ENCODE measurements at places on chromosomes 2 and 18.

DNA sequence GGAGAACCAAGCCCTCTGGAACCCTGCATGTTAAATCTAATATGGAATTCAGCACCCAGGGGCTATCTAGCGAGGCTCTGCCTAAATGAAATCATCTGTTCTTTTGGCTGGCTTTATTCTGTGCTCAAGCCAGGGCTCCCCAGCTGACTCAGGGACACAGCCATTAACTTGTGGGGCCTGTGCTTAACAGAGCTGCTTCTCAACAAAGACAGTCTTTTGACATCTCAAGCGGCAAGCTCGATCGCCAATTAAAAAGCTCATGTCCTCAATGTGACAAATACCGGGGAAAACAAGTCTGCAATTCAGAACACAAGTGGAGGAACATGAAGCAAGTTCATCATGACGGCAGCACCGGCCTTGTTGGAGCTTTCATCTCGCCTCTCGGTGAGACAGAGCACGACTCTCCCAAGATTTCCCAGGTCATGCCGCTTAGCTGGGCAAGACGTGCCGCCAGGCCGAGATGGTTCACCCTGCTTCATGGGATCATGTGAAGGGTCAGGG is 64.9 kb downstream of the KLHL29 start:
- DNase-seq: no peak

DNA sequence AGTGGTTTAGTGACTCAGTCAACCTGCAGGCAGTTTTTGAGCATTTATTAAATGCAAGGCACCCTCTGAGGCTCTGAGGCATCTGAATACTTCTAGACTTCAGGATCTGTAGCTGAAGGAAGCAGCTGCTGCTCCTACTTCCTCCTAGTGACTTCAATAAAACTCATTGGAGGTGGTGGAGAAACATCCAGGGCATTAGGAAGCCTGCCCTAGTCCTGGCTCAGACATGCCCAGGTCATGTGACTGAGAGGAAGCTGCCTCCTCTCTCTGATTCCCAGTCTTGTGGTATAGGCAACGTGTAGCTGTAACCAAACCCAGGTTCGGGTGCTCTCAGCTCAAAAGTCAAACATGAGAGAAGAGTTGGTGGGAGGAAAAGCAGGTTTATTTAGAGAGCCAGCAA is 287.2 kb upstream of the GYPC start:
- DNase-seq: no peak

- no peak for DNase-seq
Observed at GRCh38 chr2:3468296-3468988, 50.9 kb downstream of the ADI1 start.

DNA sequence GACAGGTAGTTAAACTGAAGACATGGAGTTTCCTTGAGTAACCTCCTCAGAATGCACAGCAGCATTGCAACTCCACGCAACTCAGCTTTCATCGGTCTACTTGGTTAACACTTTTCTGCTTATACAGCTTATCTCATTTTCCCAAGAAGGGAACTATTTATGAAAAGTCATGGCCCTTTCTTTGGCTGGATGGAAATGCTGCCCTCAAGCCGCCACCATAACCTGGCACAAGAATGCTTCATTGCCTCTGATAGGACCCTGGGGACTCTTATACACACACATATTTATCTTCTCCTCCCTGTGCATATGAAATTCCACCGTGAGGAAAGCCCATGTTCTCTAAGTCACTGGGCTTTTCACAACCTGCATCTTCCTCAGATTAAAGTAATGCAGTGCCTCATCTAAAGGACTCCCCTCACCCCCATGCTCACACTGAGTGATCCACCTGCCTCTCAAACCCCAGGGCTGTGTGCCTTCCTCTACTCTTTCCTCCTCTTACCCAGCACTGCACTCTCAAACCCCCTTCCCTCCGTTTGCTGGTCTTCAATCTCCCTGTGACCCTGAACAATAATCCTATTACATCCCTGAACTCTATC is 192.0 kb upstream of the HNRNPA3 start:
- DNase-seq: no peak

GRCh38 chr18:22453315-22453714 is 35.6 kb upstream of the CTAGE1 start:
- no peak for DNase-seq

- DNase-seq: no peak
Observed at GRCh38 chr18:56563568-56563967, 74.8 kb downstream of the TXNL1 start.

DNA sequence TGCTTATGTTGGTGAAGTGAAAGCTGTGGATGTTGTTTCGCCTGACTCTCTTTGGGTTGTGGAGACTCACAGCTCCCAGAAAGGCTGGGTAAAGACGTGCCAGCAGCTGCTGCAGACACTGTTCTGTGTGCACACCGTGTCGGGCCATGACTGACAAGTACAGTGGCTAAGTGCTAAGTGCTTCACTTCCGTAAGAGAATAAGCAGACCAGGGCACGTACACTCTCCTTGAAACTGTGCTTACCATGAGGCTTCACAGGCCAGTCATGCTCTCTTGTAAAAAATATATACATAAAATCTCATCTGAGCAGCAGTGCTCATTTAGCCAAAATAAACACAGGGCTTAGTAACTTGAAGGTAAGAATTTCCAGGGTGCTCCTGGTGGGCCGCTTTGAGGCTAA is 86.0 kb downstream of the NRP2 start:
- no peak for DNase-seq

DNA sequence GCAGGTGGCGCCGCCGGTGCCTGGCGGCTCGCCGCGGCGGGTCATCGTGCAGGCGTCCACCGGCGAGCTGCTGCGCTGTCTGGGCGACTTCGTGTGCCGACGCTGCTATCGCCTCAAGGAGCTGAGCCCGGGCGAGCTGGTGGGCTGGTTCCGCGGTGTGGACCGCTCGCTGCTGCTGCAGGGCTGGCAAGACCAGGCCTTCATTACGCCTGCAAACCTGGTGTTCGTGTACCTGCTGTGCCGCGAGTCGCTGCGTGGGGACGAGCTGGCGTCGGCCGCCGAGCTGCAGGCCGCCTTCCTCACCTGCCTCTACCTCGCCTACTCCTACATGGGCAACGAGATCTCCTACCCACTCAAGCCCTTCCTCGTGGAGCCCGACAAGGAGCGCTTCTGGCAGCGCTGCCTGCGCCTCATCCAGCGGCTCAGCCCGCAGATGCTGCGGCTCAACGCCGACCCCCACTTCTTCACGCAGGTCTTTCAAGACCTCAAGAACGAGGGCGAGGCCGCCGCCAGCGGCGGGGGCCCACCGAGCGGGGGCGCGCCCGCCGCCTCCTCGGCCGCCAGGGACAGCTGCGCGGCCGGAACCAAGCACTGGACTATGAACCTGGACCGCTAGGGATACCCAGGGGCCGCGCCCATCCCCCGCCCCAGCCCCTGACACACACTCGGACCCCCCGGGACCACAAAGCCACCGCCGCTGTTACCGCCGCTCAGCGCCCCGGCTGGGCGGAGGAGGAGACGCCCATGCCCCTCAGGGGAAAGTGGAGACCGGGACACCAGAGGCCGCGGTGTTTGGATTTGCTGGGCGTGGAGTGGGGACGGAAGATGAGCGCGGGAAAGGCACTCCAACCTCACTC is 1.1 kb downstream of the CDK5R2 start:
- no peak for DNase-seq

DNA sequence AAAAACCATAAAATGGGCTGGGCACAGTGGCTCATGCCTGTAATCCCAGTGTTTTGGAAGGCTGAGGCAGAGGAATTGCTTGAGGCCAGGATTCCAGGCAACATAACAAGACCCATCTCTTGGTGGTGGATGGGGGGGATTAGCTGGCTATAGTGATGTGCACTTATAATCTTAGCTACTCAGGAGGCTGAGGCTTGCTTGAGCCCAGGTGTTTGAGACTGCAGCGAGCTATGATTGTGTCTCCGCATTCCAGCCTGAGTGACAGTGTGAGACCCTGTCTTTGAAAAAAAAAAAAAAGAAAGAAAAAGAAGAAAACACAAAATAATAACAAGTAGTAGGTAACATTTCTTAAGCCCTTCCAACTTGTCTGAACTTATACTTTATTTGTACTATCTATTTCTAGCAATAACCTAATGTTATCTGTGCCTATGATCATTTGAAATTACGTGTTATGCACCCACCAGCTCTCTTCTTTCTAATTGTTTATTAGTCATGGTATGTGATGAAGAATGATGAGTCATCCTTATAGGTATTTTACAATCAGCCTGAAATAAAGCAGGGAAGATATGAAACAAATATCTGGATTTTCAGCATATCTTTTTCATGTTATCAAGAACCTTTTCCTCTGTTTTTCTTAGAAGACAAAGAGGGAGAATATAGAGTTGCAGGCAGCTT is 129.3 kb upstream of the UNC80 start:
- no peak for DNase-seq

DNA sequence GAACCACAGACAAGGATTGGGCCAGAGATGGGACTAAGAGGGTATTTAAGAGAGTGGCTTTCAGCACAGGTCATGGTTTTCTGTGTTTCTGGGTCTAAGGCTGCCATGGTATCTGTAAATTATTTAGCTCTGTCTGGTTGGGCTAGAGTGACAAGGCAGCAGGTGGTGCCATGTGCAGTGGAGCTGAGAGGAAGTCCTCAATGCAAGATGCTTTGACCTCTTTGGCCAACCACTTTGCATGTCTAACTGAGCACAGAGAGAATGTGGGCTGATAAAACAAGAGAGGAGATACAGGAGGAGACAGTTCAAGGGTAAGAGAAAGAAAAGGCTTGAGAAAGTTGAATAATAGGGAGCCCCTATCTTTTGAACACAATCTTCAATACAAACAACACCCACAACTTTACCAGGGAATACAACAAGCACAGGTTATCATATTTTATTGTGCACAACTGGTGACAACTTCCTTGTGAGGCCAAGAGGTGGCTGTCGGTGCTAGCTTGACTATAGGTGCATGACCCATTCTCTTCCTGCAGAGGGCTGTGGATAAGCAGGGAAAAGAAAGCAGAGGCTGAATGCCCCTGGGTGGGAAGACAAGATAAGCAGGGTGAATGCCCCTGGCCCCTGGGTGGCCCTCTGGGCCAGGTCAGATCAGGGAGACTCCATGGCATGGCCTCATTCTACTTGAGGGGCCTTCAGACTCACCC is 12.3 kb downstream of the FLACC1 start:
- no peak for DNase-seq

DNA sequence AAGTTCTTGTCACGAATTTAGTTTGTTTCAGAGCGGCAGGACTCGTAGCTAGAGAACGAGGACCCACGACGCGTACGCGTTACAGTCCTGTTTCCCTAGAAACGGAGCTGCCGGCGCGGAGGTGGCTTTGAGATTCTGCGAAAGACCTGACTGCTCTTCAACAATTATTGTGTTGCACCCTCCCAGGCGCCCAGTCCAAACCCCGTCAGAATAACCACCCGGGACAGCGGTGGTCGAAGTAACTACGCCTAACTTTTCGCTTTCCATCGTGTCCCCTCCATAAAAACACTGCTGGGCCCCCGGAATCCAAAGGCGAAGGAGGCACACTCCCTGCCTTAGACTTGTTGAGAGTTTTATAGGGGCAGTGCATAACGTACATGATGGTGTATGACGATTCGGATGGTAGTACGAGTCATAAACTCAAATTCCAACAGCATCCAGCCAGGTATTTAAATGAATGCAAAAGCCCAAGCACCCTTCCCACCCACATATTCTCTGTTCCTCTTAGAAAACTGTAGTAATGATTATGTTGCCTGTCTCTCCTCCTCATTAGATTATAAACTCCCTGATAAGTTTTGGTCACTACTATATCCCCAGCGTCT is 651 bp upstream of the STAM2 start:
- no peak for DNase-seq

- no peak for DNase-seq
Observed at GRCh38 chr2:234630801-234631261, 133.9 kb upstream of the ARL4C start.

DNA sequence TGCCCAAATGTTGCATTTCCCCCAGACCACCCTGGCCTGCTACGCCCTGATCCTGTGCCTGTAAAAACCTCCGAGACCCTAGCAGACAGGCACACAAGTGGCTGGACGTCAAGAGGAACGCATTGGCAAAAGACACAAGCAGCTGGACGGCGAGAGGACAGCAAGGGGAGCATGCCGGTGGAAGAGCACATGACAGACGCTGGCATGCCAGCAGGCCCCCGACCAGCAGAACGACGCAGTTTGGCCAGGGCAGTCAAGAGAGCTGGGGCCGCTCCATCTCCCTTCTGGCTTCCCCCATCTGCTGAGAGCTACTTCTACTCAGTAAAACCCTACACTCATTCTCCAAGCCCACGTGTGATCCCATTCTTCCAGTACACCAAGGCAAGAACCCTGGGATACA is 42.1 kb downstream of the SAP130 start:
- DNase-seq: no peak

DNA sequence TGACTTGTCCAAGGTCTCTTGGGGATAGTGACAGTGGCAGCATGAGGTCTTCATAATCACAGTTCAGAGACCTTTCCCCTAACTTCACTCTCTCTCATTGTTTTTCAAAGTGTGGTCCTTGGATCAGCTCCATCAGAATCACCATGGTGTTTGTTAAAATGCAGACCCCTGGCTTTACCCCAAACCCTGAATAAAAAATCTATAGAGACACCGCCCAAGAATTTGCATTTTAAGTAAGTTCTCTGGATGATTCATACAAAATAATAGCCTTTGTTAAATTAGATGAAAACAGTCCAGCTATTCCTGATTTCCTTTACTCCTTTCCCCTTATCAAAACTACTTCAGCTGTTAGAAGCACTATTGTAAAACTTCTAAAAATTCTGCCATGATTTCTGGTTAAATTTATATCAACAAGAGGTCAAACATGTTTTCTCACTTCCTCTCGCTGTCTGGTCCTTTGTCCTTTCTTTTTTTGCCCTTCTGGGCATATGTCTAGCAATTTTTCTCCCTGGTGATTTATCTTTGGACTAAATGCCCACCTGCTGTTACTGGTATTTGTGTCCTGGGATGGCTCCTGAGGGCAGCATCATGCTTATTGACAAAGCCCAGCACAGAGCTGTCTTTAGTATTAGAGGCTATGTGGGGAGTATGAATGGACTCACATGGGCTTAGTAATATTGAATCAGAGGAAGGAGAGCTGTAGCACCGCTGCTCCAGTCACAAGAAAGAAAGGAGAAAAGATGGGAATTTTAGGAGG is 63.4 kb downstream of the LHCGR start:
- no peak for DNase-seq

DNA sequence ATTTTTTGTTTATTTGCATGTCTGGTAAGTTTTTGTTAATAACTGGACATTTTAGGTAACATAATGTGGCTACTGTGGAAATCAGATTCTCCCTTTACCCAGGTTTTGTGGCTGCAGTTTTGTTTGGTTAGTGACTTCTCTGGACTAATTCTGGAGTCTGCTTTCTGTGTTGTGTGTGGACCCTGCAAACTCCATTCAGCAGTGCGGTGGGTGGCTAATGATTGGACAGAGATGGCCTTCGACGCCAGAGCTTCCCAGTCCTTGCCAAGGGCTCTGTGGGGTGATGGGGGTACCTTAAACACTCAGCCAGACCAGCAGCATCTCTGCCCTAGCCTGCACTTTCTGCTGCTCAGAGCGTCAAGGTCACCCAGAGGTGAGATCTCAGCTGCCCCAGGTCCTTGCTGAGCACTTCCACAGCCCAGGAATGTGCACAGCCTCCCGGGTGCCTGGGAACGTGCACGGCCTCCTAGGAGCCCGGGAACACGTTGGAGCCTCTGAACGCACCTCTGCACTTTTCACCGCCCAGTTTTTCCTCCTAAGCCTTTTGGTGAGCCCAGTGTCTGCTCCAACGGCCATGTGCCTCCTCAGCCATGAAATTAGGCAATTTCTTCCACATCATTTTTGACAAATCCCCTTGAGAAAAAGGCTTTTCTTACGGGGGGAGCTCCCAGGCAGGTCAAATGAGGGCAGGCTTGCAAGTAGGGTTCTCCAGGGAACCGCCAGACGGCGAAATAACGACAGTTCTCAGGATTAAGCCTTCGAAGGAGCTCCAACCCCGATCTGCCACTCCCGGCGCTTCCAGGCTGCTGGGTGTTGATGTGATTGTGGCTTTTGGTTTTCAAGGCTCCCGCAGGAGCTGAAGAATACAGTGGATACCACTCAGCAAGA is 35.2 kb upstream of the KLF11 start:
- no peak for DNase-seq

Data from NCI-H2081 treated with DMSO at 0.1 percent for 48 hours (cell line).